ENCODE measurements at places on chromosomes 3 and 15. TPM values are rescaled to one million over a fixed set of nuclear protein-coding genes. Genes with fewer than 3 reads are reported as not detected.

ISL2 gene
- 5.1 TPM for total RNA-seq

CPB1 gene
- not detected for total RNA-seq

RBSN gene
- 14.7 TPM for total RNA-seq

ADPRH gene
- not detected for total RNA-seq

SHC4 gene
- total RNA-seq = 0.04 TPM

AADACL2 gene
- not detected for total RNA-seq

LRRN1 gene
- not detected for total RNA-seq

CFAP91 gene
- total RNA-seq = not detected

ZBBX gene
- total RNA-seq = not detected

SLC24A5 gene
- not detected for total RNA-seq

CPEB1 gene
- total RNA-seq = 0.07 TPM

RHCG gene
- not detected for total RNA-seq

CLSTN2 gene
- total RNA-seq = not detected

ZXDC gene
- total RNA-seq = 21.2 TPM

ZIC1 gene
- not detected for total RNA-seq

DNA sequence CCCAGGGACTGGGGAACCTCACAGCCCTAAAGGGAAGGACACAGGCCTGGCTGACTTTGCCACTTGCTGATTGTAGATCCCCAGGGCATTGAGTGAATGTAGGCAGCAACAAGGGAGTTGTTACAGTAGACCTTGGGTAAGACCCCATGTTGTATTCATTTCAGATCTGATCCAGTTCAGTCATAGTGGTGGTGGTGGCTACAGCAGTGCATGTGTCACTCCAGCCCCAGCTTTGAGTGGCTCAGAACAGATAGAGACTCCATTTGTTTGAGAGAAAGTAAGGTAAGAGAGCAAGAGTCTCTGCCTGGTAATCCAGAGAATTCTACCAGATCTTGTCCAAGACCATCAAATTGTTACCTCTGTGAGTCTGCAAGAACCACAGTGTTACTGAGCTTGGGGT is 278.7 kb upstream of the SATB1 start:
- no peak for DNase-seq

- no peak for DNase-seq
Measured at GRCh38 chr3:28664123-28664522, 315.5 kb upstream of the AZI2 start.

GRCh38 chr3:17553080-17553479 is 189.4 kb downstream of the TBC1D5 start:
- no peak for DNase-seq

- no peak for DNase-seq
Measured at GRCh38 chr15:52427804-52428203, 100.9 kb downstream of the MYO5A start.

DNA sequence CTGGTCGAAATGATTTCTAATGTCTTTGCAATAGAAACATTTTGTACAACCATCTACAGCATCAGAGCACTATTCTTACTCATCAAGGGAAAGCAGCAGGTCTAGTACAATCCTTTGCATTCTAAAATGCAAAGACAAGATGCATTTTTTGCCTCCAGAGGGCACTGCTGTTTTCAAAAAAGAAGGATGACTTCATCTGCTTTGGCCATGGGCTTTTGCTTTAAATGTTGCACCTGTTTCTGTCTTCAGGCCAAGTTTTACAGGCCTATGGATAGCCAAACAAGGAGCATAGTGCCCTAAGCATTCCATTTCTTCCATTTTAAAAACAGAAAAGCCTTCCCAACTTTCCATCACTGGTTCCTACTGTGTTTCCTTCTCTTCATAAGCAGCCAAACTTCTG is 3.4 kb downstream of the PARP9 start:
- peak; percentile 58 for DNase-seq

DNA sequence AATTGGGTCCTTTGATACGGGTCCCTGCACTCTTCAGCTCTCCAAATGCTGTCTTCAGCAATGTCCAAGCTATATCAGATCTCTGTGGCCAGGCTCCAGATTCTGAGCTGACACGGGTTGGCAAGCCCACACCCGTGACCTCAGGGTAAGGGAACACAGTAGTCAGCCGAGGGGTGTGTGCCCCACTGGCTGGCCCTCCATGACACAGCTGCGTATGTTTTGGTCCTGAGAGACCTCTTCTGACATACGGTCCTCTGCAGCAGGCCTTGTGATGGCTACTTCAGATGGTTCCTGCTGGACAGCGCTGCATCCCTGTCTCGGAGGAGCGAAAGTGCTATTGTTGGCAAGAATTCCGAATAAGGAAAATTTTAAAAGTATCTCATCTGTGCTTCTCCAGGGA is 85.2 kb upstream of the ADAMTS17 start:
- no peak for DNase-seq

DNA sequence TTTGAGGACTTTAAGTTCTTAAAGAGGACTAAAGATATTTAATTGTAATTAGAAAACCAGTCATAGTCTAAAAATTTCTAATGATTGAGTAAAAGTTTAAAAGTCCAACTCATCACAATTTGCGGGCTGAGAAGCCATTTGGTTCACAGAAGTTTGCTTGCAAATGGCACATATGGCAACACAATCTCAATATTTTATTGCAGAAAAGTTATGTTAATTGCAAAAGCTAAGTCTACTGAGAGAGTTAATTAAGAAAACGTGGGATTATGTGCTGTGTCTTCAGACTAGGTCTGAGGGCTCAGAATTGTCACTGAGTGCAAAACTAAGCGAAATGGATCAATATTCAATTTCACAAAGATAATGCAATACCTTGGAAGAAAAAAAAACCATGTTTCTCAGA is 289.7 kb downstream of the PYDC2 start:
- no peak for DNase-seq

- no peak for DNase-seq
Measured at GRCh38 chr15:48939648-48940047, 24.1 kb downstream of the SHC4 start.

DNA sequence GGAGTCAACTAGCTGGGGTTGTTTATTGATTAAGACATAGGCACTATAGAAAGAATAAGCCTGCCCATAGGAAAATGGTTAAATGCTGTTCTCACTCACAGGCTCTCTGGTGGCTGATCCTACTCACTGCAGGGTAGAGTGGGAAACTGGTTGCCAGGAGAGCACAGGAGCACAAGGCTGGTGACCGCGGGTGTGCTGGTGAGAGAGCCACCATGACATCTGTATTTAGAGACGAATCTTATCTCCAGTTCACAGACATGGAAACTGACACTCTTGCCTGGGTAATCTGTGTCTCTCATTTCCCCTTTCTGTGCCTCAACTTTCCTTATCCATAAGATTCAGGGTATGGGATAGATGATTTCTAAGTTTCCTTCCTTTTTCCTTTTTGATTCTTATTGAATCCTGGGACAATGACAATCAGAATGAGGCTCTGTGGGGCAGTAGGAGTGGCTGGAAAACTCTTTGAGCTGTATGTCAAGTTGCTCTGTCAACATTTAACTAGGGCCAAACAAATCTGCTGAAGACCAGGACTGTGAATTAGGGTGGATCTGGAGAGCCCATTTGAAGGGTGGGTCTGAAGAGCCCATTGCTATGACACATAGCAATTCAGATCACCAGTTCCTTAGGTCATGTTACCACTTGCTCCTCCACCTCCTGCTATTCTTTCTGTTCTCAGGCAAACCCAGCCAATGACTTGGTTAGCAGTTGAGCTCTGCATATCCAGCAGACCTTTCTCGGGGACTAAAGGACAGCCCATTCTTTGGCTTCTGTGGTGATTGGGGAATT is 286.1 kb upstream of the TBL1XR1 start:
- DNase-seq = peak; percentile 23

- DNase-seq = no peak
Measured at GRCh38 chr3:58341376-58341775, 8.7 kb downstream of the PXK start.

DNA sequence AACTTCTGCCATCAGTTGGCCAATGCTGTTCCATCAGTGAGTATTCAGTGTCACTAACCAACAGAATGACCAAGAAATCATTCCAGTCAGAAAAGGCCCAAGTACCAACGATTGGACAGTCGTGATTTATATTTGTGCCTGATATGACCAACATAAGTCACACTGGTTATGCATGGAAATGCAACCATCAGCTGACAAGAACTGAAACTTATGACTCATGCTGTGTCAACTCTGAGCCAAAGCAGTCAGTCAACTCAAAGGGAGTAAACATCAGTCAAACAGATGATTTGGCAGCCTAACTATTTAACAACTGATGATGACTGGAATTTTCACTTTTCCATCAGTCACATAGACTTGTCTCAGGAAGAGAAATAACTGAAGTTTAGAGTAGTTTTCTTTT is 142.4 kb downstream of the ANXA2 start:
- peak; percentile 68 for DNase-seq

DNA sequence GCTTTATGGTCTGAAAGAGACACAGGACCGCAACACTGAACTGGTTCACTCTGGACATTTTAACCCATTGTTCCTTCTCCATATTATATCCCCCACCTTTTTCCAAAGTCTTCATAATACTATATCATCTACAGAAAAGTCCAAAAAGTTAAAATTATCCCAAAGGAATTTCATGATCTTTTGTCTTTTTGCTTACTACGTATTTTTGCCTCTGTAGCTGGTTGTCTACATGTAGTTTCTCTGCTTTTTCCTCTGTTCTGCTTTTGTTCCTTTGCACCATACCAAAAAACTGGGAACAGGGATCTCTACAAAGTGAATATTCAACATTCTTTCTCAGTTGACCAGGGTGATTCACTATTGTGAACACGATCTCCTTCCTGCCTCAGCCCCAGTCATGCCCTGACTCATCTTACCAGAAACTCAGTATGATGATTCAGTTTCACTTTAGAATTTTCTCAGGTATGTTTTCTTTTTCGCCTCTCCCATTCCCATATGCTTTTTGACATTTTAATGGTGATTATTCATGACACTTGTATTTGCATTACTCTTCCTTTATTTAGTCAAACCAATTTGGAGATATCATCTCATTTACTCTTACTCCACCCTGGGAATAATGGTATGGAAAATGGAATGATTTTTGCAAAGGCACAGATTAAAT is 14.5 kb downstream of the EMC4 start:
- DNase-seq = peak; percentile 6

GRCh38 chr3:121768452-121768851 is 18.9 kb upstream of the GOLGB1 start:
- DNase-seq = no peak

DNA sequence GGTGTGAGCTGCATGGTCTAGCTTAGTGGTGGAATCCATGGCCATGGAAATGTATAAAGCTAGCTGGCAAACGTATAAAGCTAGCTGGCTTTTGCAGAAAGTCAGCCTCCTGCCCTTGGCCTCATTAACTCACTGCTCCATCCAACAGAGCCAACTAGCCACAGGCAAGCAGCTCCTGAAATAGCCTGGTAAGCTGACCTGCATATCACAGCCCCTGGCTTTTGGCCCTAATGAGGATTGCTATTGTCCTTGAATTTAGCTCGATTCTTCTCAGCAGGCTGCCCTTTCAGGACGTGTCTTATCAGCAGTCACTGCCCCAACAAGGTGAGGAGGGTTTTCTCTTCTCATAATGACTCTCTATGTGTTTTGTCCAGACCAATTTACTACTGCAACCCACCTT is 446.8 kb downstream of the WDR72 start:
- no peak for DNase-seq

DNA sequence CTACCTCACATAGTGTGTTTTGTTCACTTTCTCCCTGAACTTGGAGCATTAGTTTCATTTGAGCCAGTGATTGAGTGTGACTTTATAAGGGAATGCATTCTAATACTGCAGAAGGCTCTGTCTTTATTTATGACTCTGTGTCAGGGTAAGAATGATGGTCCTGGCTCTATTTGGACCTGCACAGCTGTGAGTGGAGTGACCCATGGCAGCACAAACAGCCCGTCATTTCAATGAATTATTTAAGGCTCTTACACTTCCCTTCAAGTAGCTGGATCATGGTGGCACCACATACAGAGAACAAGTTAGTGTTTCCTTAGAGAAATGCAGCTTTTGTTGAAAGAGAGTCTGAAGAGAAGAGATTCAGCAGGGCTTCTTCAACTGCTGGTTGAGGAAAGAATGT is 16.4 kb downstream of the TMEM108 start:
- DNase-seq = no peak

Measured in HepG2 (cell line).